ENCODE measurements at places on chromosomes 2 and 18. TPM values are rescaled to one million over a fixed set of nuclear protein-coding genes. Genes with fewer than 3 reads are reported as not detected.

Gene CPO
- not detected for total RNA-seq

Gene CHRNG
- total RNA-seq: not detected

Gene SKOR2
- total RNA-seq: not detected

Gene GPR155
- 7.3 TPM for total RNA-seq

Gene FABP1
- not detected for total RNA-seq

Gene PSMD1
- 171 TPM for total RNA-seq

DNA sequence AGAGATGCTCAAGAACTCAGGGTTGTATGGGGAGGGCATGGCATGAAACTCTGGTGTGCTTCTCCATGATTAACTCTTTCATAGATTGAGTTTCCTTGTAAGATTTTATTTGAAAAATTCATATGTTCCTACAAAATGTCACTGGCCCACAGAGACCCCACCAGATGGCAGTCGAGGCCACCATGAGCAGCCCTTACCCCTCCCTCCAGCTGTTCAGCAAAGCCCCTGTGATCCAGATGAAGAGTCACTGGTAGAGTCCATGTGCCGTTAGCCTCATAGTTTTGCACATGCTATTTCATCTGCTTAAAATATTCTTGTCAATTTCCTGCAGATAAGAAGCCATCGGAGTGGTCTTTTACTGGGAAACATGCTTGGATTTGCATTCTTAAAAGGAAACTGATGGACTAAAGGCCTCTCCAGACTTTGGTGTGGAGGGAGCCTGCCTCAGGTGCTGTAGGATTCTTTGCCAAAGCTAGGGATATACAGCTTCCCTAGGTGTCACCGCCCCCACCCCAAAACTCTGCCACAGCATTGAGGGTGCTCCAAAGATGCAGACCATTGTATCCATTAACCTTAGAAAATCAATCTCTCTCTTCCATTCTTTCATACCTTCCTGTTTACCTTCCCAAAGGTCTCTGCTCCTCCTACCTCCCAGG is 18.8 kb downstream of the ZNF385B start:
- no peaks in the 10 kb centered on the region for H3K36me3 ChIP-seq
- peaks cover 15% of the 10 kb centered on the region for H3K27me3 ChIP-seq
- H3K4me1 ChIP-seq: no peaks in the 10 kb centered on the region
- no peak overlapping the region for H3K4me3 ChIP-seq
- DNase-seq: no peak

- peak overlapping the region; percentile 97 for H3K27ac ChIP-seq
- DNase-seq: peak; percentile 99
- H3K27me3 ChIP-seq: peaks cover 4% of the 10 kb centered on the region
These were observed 97.1 kb upstream of the SERTAD2 start for GRCh38 chr2:64750817-64751285.

DNA sequence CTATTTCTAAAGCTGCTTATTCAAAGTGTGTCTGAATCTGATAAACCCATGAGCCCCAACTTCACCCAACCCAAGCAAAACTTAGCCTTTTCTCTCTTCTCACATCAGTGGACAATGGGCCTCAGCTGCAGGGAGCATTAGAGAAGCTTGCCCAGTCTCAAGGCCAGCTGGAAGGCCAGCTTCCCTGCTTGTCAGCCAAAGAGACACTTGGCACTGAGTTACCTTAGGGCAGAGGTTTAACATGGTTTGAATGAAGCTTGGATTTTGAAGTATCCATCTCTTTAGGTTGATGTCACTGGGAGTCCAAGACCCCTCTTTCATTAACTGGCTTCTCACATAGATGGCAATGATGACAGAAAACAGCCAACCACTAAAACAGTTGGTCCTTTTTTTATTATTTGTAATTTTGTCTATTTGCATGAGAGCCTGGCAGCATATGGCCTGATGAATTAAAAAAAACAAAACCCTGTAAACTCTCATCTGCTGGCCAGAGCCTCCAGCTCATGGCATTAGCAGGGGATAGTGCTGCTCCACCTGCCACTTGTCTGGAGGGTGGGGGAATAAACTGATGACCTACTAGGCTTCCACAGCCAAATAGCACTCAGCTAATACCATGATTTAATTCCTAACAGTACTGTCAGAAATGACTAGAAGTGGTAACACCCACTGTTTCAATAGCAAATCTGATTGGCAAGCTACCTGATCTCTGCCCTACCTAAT is 137.0 kb downstream of the UBE2E3 start:
- no peak for DNase-seq
- peaks cover 13% of the 10 kb centered on the region for H3K4me1 ChIP-seq
- H3K27me3 ChIP-seq: no peaks in the 10 kb centered on the region
- H3K4me3 ChIP-seq: no peak overlapping the region
- no peak overlapping the region for H3K27ac ChIP-seq

DNA sequence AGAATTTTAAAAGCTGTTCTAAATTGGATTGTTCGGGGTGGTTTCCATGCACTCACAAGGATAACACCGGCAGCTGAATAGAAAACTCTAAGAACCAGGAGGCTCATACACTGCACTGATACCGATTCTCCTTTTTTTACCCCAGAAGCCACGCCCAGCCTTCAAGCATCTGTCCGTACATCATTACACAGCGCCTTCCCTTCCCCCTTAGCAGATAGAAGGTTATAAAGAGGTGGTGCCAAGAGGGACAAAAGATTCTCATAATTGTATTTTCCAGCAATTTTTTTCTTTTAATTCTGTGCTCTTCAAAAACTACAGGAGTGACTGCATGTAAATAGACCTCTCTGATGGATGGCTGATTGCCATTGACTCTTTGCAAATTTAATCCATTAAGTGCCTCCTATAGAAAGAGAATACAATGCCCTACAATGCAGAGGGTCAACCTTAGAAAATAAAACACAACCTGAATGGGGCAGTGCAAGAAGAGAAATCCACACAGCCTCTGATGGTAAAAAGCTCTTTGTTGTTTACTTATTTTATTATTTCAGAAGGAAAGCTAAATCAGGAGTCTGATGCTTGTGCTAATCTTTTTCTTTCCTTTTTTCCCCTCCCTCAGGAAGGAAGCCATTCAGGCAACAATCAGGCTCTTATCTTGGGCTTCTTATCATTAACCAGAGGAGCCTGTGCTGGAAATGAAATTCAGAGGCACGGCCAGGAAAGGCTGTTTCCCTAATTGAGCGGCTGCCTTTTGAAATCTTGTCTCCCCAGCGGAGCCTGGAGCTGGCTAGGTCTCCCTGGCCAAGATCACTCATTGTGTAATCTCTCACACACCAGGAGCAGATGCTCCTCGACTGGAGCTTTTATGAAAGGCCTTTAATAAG is 198.9 kb upstream of the NABP1 start:
- DNase-seq: no peak
- H3K27ac ChIP-seq: no peak overlapping the region
- peaks cover 35% of the 10 kb centered on the region for H3K36me3 ChIP-seq
- H3K4me3 ChIP-seq: no peak overlapping the region

DNA sequence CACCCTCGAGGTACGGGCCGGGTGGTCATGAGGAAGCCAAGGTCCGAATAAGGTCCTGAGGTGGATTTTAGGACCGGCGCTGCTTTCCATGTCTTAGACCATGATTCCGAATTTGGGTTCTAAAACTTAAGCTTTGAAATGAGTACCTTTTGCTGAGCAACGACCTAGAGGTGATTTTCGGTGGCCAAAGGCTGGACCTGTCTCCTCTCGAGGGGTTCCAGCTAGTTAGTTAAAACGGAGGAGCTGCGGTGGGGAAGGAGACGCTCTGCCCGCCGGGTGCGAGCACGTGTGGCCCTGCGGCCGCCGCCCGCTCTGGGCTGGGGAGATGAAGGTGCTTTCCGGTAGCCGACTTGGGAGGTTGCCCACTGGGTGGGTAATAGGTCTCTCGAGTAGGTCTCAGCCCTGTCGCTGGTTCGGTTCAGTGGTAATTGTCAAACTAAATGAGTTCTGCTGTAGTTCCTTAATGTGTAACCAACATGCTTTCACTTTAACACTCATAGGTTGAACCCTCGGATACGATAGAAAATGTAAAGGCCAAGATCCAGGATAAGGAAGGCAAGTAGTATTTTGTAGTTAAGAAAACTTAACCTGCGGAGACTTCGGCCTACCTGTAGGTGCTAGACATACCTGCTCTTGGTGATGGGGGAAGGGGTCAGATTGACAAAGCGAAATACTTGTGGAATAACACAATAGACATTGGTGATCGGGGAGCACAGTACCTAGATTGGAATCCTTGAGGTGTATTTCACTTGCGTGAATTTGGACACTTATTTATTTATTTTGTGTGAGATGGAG is 572 bp downstream of the RPS27A start:
- DNase-seq: no peak
- peaks cover 2% of the 10 kb centered on the region for H3K27me3 ChIP-seq
- H3K36me3 ChIP-seq: peaks cover 53% of the 10 kb centered on the region
- peak overlapping the region; percentile 95 for H3K4me3 ChIP-seq
- H3K4me1 ChIP-seq: peaks cover 60% of the 10 kb centered on the region
- H3K27ac ChIP-seq: peak overlapping the region; percentile 96

DNA sequence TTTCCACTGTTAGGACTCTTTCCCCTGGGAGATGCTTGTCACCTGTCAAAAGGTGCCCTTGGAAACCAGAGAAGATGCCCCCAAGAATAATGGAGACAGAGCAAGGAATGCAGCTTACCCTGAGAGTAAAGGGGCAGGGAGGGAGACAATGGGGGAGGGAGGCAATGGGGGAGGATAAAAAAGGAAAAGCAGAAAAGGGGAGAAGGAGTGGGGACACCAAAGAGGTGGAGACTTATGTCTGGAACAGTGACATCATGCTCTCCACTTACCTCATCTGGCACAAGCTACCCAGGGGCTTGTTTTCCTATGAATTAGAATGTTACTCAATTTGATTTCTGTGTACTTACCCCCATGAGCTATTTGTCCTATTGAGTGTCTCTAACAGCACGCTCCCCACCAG is 67.9 kb downstream of the MRO start:
- H3K4me1 ChIP-seq: no peaks in the 10 kb centered on the region
- H3K4me3 ChIP-seq: no peak overlapping the region
- H3K36me3 ChIP-seq: no peaks in the 10 kb centered on the region
- no peak overlapping the region for H3K27ac ChIP-seq
- H3K27me3 ChIP-seq: peaks cover 2% of the 10 kb centered on the region

Measured in HFFc6 (cell line).